Activated T-helper 9 cell treated with anti-CD3 and anti-CD28 coated beads, Interleukin-2, amount 50 U/mL, for 16 hours (primary cell): ENCODE measurements at places on chromosomes 2 and 18.

- no peak for DNase-seq
Measured at GRCh38 chr2:176251928-176252327, 17.3 kb upstream of the MTX2 start.

DNA sequence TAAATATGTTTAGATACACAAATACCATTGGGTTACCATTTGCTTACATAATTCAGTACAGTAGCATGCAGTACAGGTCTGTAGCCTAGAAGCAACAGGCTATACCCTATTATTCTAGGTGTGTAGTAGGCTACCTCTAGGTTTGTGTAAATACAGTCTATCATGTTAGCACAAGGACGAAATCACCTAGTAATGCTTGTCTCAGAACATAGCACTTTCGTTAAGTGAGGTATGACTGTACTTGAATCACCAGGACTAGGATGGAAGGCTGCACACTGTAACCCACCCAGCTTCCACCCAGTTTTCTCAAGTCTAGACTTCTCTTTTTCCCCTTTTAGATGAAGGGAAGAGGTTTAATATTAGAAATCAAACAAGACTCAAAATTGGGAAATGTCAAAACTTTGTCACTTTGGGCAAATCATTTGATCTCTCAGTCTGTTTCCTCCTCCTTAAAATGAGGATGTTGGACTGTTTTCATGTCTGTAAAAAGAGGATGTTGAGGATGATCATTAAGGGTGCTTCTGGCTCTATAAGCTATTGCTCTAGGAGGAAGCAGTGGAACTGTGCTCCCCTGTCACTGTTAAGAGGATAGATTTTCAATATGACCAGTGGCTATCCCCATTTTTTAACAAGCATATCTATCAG lies 3.7 kb upstream of the SOCS6 start:
- no peak for DNase-seq

GRCh38 chr2:10385501-10385900 lies 62.6 kb downstream of the ODC1 start:
- DNase-seq, result no peak

- DNase-seq, result no peak
Measured at GRCh38 chr18:2879889-2880288, 33.1 kb downstream of the EMILIN2 start.

DNA sequence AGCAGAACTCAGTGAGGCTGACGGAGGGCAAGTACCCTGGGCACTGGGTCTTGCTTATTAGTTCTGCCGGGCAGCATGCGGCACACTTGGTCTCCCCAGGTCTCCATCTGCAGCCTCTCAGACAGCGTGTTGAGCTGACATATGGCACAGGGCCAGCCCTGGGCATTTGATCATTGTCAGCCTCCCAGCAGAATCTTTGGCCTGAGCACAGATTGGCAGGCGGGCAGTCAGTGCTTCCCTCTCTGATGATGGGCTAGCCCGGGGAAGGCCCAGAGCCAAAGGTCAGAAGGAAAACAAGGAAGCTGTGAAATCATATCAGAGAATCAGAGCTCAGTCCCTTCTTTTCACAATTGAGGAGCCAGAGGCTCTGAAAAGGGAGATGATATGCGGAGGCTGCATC lies 150.1 kb upstream of the LRRTM1 start:
- DNase-seq, result no peak

DNA sequence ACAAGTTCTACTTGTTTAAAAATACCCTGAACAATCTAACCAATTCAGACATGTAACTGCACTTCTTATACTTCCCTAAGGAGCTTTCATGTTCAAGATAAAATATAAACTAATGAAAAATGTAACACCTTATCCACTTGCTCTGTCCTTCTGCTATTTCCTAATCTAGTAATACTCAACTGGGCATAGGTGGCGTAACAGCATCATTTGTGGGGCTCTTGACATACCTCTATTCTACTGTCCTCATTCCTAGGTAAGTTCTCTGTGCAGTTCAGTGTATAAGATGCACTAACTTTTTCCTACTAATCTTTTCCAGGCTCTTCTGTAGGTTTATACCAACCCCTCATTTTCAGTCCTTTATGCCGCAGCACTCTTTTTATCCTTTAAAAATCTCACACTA lies 36.7 kb downstream of the PRKD3 start:
- DNase-seq, result no peak

- no peak for DNase-seq
Measured at GRCh38 chr2:64899081-64899865, 89.9 kb upstream of the SLC1A4 start.

GRCh38 chr2:106185475-106186184 lies 8.5 kb downstream of the UXS1 start:
- DNase-seq, result no peak

DNA sequence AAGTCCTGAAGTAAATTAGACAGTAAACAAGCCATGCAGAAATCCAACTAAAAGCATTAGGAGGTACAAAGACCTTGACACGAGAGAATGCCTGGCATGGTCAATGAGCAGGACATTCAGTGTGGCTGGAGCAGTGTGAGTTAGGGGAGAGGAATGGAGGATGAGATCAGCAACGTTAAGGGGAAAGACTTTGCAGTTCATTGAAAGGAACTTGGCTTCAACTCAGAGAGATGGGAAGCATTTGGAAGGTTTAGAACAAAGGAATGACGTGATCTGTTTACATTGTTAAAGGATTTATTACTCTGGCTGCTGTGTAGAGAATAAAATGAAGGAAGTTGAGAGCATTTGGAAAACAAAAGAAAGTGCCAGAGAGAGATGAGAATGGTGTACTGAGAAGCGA lies 621.3 kb downstream of the XIRP2 start:
- DNase-seq, result no peak

DNA sequence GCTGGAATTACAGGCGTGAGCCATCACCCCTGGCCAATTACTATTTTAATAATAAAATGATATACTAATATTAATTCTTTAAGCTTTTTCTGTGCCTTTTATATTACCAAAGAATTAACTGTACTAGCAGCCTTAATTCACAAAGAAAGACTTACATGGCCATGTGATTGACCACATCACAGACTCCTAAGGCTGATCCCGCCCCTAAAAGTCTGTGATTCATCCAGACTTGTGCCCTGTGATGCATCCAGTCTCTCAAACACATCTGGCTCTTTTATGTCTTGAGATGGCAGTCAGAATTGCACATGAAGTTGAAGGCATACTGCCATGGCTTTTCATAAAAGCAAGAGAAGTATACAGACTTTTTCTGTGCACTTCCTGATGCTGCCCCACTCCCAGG lies 91.7 kb downstream of the DTNA start:
- DNase-seq, result no peak

GRCh38 chr2:5982193-5982902 lies 290.2 kb downstream of the SOX11 start:
- DNase-seq, result no peak

DNA sequence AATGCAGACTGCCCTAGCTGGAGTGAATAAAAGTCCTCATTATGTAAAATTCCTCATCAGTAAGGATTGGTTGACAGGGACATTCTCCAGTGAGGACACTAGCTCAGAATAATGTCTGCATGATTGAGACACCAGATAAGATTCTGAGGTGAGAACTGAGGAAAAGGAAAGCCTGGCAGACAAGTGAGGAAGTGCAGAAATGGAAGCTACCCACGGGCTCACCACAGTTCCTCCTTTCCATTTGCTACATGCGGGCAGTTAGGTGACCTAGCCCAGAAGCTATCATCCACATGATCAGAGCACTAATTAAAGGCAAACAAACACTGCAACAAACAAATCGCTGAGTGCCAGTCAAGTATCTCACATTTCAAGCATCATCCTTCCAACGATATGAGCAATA lies 27.7 kb downstream of the NETO1 start:
- DNase-seq, result no peak

GRCh38 chr18:36149514-36150289 lies 20.0 kb downstream of the ELP2 start:
- DNase-seq, result no peak

GRCh38 chr2:132009874-132010521 lies 151.8 kb downstream of the ANKRD30BL start:
- no peak for DNase-seq

DNA sequence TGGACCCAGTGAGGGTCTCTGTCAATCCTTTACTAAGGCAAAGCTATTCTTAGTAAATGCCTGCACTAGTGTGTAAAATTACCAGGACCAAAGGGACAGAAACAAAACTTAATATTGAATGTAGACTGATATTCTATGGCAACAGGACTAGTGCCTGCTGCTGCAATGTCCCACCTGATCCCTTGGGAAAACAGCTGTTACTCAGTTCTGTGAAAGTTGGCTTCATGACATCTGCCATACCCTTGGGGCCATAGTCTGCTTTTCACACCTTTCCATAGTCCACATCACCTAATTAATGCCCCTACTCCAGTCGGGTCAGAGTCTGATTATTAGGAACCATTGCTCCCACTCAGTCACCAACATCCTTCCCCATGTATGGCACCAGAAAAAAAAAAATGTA lies 14.5 kb downstream of the DNAJC27 start:
- DNase-seq, result no peak

DNA sequence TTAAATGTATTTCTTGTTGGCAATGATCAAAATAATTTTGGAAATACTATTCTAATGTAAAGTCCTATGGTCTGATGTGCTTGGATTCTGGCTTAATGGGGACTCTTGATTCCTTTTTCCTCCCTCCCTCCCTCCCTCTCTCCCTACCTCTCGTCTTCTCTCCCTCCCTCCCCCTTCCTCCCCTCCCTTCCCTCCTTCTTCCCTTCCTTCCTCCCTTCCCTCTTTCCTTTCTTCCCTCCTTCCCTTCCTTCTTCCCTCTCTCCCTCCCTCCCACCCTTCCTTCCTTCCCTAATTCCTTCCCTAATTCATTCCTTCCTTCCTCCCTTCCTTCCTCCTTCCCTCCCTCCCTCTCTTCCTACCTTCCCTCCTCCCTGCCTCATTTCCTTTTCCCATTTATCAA lies 19.9 kb upstream of the NCKAP5 start:
- no peak for DNase-seq

DNA sequence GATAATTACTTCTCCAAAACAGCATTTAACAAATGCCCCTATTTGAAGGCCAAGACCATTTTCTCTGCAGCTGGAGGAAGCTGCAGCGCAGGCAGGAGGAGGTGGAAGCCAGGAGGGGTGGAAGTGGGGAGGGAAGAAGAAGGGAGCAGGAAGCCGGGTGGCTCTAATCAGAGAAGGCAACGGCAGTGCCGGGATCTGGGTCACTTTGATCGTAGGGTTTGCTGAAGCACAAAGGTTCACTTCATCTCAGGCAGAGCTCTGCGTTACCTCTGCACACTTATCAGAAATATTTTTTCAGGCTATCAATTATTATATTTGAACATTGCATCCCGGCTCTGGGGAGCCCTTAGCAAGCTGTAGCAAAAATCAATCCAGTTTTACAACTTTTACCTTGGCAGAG lies 315.8 kb upstream of the POU3F3 start:
- no peak for DNase-seq

DNA sequence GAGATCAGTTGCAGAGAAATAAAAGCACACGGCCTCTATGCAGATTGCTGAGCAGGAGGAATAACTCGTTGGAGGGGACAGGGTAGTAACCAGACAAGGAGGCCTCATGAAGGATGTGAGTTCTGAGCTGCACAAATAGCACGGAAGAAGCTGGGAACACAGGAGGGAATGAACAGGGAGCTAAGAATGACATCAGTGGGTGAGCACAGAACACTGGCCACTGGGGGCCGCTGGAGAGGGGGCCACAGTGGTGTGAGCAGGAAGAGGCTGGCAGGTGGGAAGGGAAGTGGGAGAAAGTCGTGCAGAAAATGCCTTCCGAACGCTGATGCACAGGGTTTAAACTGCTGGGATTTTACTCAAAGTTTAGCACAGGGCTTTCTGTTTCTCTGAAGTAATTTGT lies 61.0 kb downstream of the ZAP70 start:
- DNase-seq, result no peak

DNA sequence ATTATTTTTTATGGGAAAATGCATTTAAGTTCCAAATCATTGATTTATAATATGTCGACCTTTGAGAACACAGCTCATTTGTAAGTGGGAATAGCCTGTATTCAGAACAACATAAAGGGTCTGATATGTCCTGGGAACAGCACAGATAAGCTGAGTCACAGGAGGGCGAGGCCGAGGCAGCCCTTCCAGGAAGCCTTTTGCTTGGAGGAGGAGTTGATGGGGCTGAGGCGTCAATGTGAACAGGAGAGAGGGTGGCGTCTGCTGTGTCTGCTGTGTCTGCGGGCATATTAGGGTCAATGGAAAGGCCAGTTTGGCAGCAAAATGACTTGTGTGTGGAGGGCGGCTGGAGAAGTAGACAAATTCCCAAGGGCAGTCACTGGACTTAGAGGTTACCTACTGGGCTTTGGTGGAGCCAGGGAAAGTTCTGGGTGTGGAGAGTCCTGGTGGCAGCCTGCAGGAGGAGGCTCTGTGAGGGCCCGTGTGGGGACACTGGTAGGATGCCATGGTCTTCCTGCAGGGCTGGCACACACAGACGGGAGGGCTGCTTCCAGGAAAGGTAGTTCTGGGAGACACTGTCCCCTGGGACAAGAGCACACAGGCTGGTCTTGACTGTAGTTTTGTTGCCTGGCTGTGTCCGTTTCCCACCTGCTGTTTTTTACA lies 128.1 kb downstream of the GLI2 start:
- DNase-seq, result no peak

- DNase-seq, result no peak
Measured at GRCh38 chr2:191228861-191229260, 16.3 kb upstream of the MYO1B start.

DNA sequence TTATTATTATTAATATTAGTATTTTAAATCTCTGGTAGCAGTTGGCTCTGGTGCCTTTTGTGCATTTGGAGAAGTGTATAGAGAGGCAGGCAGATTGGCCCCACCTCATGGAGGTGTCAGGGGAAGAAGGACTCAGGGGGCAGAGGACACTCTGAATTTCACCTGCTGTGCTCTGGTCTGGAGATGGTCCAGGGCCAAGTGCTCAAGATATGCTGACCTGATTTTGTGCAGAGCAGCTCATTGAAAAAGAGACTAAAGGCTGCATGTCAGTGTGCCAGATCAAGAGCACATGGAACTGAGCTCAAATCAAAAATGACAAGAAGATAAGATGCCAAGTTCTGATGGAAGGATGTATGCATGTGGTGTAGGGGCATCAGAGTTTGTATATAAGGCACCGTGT lies 323.6 kb upstream of the TNP1 start:
- DNase-seq, result no peak

DNA sequence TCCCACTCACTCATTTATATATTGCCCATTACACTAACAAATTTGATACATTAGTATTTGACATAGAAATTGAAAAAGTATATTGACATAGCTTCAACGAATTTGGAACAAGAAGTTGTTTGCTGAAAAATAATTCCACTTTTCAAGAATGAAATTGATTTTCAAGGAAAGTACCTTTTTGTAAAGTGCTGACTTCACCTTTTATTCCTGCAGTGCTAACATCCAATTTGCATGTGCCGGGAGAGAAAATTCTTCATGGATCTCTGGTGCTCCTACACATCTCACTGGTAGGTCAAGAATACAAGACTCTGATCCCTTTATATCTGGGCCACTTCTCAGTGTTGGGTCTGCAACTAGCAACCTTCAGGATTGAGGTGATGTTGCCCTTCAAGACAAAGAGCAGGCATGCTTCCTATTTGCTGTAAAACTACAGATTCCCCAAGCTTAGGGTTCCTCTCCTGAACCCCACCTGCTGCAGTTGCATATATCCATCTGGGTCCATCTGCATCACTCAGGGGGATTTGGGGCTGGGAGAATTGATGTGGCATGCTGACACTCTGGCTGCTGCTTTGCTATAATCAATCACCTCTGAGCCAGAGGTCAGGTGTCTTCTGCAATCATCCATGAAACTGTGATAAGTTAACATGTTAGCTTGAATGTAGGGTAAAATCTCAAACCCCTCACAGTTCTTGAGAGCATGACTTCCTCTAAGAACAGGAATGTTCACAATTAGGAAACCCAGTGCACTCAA lies 108.4 kb upstream of the TTN start:
- DNase-seq, result no peak
